ENCODE measurements at places on chromosomes 1 and 21.

DNA sequence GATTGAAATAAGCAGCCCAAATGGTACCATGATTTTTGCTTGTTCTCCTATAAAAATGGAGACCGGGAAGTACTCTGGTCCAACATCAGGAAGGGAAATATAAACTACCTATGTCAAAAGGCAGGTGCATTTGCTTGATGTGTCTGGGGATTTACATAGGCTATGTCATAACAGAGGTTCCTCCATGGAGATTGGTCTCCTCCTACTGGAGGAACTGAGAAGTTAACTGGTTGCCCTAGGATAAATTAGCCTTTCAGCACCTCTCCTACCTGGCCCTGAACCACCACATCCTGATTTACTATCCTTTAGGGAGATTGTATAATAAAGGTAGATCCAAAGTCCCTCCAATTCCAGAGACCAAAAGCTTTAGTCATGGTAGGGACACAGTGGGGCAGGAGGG is 1109.3 kb upstream of the B3GALT2 start:
- DNase-seq: no peak

DNA sequence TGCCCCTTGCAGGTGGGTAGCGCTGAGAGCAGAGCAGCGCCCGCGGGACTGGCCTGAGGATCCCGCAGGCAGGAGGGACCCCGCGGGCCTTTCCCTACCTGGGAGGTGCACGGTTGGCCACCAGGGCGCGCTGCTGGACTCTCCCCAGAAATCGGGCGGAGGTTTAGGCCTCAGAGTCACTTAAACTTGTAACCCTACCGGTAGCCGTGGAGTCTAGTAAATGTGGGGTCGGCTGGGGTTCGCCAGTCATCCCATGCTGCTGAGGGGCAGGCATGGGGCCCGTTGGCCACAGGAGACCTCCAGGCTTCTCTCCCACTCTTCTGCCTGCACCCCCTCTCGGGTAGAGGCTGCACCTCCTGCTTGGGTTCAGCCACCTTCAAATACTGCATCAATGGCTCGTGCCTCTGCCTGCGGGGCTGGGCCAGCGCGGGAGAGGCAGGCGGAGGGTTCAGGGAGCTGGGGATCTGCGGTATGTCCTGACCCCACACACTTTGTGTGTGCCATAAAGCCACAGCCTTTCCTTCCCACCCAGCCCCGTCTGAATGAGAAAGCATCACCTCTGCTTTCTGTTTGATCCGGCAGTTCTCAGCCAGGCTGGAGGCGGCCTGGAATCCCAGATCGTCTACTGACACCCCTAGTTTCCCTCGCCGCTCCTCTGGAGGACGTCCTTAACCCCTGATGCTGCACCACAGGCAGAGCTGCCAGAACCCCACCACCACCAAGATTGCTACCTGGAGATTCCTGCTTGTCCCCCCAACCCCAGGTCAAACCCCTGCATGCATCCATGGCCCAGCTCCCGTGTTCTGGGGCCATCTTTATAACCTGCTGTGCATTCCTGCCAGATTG is 12.3 kb upstream of the GSTM4 start:
- peak; percentile 80 for DNase-seq

DNA sequence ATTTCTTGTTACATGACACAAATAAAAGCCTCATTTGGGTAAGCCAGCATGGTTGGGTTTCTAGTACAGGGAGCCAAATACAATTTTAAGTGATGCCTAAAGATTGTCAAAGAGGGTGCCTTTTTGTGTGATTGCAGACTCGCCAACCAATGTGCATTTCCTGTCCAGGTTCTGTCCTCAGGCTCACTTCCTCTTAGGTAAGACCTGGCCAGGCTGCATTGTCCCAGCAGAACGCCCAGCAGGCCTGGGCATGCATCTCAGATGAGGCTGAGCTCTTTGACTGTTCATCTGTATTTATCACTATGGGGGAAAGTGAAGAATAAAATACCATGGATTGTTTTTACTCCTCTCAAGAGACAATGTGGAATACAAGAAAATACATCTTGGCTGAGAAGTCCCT is 49.7 kb downstream of the KCNC4 start:
- DNase-seq: no peak

GRCh38 chr1:95287825-95288224 is 53.8 kb downstream of the RWDD3 start:
- DNase-seq: no peak

DNA sequence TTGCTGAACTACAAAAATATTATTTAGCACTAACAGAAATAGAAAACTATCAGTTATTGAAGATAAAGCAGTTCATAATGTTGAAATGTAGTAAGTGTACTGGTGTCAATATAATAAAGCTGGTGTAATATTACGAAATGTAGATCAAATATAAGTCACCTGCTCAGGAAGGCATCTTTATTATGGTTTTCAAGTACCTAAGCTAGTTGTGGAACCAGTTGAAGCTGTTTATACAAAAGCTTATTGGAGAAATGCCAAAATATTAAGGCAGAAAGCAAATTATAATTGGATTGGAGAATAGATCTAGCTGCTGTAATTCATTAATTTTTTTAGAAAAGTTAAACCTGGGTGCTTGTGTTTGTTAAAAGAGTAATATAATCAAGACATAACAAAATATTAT is 6.2 kb upstream of the MARK1 start:
- no peak for DNase-seq

Measured in stimulated activated naive CD4-positive, alpha-beta T cell treated with Interleukin-2 at 50 U/mL for 16 hours (primary cell).